ENCODE measurements at places on chromosomes 13 and 19. TPM values are rescaled to one million over a fixed set of nuclear protein-coding genes. Genes with fewer than 3 reads are reported as not detected.
A peak's percentile ranks its signal among the peaks of the same experiment; 100 is the strongest.

The LGALS14 gene
- total RNA-seq, result not detected

The NXNL1 gene
- total RNA-seq, result not detected

The CCL25 gene
- not detected for total RNA-seq

The SPINT2 gene
- total RNA-seq, result 202 TPM

DNA sequence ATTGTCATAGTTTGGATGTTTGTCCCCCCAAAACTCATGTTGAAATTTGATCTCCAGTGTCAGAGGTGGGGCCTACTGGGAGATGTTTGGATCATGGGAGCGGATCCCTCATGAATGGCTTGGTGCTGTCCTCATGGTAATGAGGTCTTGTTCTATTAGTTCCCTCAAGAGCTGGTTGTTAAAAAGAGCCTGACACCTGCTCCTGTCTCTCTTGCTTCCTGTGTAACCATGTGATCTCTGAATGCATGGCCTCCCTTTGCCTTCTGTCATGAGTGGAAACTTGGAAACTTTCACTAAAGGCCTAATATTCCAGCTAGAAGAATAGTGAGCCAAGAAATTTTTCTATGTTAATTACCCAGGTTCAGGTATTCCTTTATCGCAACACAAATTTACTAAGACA, 311.4 kb upstream of the ATXN8OS start:
- DNase-seq, result no peak

GRCh38 chr19:2491130-2491801, 15.3 kb downstream of the GADD45B start:
- DNase-seq, result peak; percentile 92

- DNase-seq, result no peak
Measured at GRCh38 chr19:17347361-17347760, 10.0 kb downstream of the GTPBP3 start.

DNA sequence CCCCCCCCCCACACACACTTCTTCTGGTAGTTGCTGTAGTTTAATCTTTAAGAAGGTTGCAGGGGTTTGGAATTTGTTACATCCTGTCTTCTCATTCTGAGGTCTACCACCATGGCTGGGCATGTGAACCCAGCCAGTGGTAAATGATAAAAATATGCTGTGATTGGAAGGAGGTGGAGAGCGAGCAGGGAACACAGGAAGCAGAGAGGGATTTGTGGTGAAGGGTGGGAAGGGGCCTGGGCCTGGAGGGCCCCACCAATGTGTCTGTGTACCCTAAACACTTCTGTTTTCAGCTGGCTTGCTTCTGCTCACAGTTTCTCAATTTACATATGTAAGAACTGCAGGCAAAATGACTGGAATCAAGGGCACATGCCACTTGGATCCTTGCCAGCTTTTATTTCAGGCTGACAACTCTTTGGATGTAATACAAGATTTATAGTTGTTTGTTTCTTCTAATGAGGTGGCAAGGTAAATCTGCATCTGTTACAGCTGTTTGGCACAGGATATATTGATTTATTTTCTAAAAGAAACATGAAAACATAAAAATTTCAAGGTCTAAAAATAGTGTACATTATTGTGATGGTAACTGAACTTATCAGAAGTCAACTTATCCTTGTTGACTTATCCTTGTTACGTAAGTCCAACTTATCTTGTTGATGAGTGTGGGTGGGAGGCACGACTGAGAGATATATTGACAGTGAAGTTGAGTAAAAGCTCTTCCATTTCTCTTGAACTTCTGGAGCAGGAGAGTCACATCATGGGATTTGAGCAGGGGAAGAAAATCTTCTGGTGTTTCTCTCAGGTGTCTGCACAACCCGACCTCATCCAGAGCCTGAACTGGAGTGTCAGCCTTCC, 313.2 kb downstream of the SHISA2 start:
- DNase-seq, result no peak

GRCh38 chr19:20423381-20424197, 142.0 kb downstream of the ZNF737 start:
- DNase-seq, result peak; percentile 81

DNA sequence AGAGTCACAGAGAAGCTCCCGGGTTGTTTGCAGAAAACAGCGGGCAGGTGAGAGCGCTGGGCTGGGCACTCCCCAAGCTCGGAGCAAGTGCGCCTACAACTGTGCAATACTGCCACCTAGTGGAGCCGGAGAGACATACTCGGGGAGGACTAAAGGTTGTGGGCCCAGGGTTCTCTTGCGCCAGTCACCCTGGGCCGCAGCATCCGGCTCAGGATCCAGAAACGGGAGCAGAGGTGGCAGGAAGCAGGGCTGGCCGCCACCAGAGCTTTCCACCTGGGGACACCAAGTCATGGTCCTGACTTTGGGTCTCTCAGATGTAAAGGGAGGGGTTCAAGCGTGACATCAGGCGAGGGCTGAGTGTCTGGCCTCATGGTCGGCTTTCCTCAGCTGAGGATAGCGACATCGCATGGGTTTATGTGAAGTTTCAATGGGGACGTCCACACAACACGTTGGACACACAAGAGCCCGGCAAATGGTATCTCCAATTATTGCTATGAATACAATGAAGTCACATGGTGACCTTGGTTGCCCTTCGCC, 11.2 kb upstream of the KLK4 start:
- DNase-seq, result peak; percentile 68

- DNase-seq, result no peak
Measured at GRCh38 chr19:1851654-1852580, 3.6 kb upstream of the REXO1 start.

DNA sequence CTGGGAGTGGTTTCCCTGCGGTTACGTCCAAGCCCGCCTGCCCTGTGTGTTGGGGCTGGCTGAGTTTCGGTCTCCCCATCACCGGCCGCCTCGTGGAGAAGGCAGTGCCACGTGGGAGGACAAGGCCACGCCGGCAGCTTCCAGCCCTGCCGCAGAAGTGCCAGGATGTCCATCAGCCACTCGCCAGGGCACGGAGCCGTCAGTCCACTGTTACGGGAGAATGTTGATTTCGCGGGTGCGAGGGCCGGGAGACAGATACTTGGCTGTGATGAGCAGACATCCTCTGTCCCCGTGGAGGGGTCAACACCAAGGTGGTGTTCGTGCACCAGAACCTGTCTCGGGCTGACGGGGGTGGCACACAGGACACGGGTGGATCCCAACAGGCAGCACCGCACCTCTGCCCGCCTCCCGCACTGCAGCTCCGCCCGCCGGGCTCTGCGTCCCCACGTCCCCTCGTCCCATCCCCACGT, 86.4 kb upstream of the MCF2L start:
- no peak for DNase-seq

GRCh38 chr13:33554919-33555791, 262.8 kb upstream of the RFC3 start:
- no peak for DNase-seq

DNA sequence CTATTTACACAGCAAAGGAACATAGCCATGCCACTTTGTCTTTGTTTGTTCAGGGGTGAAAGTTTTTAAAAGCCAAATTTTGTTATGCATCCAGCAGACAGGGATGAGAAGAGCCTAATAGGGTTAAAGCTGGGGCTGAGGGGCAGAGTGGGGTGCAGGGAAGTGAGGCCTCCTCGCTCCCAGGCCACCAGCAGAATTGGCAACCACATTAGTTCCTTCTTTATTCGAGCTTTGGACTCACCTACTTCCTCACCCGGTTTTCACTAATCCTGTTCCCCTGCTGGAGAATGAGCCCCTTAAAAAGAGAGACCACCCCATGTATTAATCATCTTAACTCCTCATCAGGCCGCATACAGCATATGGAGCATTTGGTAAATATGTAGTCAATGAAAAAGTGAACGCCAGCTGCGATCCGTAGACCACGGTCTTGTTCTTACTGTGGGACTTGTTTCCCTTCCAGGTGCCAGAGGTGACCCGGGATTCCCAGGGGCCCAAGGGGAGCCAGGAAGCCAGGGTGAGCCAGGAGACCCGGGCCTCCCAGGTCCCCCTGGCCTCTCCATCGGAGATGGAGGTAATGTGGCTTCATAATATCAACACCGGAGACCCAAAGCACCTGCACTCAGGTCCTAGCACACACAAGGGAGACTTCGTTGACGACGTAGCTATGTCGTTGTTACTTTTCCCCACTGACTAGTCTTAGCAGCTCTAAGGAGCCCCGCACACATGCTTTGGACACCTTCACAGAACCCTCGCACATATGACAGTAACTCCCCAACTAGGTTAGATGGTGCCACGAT, 112.1 kb downstream of the RAB20 start:
- DNase-seq, result no peak

DNA sequence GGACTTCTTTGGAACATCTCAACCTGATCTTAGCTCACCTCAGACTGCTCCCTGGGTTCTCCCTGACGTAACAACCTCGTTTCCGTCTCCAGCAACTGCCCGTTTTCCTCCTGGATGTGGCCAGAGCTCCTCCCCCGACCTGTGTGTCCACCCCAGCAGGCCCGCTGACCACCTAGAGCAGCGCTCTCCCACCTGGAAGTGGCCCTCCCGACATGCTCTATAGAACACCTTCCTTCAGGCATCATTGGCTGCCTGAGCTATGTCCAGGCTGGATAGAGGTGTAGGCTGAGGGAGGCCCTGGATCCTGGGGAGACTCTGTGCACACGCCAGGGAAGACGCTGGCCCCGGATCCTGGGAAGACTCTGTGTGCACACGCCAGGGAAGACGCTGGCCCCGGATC, 81.3 kb downstream of the TEX29 start:
- no peak for DNase-seq

DNA sequence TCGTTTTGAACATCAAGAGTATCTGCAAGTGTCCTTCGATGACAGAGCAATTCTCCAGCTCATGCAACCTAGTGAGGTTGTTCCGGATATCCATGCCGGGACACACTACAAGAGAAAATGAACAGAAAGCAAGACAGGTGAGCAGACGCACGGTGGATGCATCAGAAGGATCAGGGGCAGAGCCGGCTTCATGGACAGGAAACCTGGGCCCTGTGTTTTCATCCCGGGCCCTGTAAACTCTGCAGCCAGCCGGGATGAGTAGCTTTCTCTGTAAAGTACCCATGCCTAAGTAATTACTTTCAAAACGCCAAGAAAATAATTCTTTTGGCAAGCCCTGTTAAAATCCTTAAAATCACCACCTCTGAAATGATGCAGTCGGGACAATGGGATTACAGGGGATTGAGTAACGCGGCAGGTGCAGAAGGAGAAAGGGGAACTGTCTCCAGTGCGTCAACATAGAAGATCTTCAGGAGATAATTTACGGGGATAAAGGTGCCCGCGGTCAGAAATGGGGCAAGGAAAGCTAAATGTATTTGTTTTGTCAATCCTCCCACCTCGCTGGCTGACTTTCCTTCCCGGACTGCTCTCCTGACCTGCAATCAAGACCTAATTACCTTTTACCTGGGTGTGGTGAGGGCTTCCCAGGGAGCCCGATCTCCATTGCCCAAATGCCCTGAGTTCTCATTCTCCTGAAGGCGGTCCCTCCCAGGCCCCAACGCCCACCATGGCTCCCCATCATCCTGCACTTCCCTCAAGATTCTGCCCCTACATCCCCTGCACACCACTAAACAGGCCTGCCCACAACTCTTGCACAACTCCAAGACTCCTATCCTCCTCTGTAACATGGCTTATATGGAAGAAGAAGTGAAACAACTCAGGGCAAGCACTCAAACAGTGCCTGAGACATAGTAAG, 26.2 kb downstream of the INSR start:
- DNase-seq, result peak; percentile 65

DNA sequence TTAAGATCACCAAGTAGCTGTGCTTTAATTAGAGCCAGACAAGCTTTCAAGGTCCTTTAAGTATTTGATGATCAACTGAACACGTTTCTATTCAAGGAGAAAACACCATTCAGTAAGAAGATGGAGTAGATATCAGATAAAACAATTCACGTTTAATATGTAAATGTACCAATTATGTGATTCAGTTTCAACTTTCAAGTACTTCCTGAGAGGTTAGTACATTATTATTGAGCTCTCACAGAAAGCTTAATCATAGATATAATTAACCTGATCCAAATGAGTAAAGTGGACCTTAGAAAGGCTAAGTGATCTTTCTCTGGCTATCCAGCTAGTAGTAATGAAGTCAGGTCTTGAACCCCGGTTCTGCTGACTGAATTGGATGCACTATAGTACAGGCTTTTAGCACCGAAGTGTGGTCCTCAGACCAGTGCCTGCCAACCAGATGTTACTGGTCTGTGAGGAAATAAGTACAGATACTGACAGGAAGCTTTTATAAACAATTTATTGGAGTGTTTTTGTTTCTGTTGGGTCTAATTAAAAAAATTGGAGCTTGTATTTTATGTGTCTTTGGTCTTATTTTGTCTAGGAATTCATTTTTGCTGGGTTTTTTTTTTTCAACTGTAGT, 10.2 kb downstream of the CLN5 start:
- no peak for DNase-seq

- DNase-seq, result no peak
Measured at GRCh38 chr13:40442826-40443225, 223.6 kb downstream of the FOXO1 start.

DNA sequence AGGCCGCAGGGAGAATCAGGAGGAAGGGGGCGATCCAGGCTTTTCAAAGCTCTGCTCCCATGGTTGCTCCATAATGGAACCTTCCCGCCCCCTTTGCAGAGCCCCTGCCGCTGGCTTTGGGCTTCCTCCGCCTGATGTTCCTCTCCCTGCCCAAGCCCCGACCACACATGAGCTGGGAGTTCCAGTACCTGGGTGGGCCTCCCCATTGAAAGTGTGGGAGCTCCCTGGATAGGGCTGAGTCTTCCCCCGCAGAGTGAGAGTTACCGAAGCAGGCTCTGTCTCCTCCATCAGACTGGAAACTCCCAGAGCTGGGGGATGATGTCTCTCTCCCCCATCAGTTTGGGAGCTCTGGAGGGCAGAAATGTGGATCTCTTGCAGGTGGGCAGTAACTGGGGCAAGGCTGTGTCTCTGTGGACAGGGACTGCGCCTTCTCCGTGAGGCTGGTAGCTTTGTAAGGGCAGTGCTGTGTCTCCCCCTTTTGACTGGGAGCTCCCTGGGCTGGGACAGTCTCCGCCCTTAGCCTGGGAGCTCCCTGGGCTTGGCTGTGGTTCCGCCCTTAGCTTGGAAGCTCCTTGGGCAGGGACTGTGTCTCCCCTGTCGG, 722 bp downstream of the DCAF15 start:
- no peak for DNase-seq

GRCh38 chr13:33256148-33256840, 29.3 kb downstream of the STARD13 start:
- DNase-seq, result no peak

GRCh38 chr13:50149214-50149613, 134.0 kb downstream of the KCNRG start:
- DNase-seq, result no peak

- DNase-seq, result no peak
Measured at GRCh38 chr19:50460161-50460765, 16.0 kb upstream of the EMC10 start.

DNA sequence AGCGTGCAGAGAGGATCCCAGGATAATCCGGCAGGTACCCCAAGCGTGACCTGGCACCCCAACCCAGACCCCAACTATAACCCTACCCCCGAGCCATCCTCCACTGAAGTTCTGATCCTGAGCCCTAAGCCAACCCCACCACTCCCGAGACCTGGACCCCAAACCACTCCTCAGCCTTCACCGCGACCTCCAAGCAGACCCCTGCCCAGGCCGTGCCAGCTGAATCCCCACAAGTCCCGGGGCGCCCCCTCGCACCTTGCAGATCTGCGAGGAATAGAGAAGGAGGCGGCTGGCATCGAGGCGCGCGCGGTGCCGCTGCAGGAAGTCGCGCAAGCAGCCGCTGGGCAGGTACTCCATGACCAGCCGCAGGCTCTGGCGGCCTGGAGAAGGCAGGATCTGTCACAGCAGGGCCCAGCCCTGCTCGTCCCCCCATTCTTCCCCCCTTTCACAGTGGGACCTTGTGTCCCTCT, 10.1 kb upstream of the INSL3 start:
- DNase-seq, result no peak

Data from lower lobe of right lung (tissue), 2 donors.